ENCODE measurements at places on chromosomes 3 and 15.

DNA sequence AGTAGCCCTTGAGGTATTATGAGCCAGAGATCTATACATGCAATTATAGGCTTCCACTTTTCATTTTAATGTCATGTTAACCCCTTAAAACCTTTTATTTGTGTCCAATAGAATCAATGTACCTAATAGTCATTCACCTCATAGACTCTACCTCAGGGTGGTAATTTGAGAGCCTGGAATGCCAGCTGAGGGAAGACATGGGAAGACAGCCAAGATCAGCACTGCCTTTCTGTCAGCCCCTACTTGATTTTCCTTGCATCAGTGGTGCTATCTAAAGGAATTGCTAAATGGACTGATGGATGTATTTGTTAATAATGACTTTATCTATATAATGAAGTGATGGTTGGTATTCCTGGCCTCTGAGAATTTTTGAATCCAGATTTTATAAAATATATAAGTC lies 113.3 kb upstream of the GBE1 start:
- no peak for DNase-seq

DNA sequence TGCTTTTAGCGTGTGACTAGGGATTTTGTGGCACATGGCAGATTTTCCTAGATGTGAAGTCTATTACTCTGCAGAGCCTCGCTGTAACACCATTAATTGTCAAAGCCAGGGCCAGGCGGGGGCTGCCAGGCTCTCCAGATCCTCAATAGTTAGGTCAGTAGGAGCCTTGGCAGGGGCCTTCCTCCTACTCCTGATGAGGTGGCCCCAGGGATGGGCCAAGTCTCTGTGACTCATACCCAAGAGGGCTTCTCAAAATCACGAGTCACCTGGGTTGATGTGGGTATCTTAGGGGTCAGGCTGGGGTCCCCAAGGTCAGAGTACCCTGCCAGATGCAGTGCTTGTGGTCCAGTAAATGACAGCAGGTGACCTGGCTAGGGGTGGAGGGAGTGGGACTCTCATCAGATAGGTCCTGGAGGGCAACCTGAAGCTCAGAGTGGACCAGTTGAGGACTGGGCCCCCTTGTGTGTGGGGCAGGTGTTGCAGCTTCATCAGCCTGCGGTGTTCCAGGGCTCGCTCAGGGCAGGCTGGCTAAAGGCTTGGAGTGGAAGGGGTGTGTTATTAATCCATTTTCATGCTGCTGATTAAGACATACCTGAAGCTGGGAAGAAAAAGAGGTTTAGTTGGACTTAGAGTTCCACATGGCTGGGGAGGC lies 88.5 kb upstream of the MYZAP start:
- no peak for DNase-seq

DNA sequence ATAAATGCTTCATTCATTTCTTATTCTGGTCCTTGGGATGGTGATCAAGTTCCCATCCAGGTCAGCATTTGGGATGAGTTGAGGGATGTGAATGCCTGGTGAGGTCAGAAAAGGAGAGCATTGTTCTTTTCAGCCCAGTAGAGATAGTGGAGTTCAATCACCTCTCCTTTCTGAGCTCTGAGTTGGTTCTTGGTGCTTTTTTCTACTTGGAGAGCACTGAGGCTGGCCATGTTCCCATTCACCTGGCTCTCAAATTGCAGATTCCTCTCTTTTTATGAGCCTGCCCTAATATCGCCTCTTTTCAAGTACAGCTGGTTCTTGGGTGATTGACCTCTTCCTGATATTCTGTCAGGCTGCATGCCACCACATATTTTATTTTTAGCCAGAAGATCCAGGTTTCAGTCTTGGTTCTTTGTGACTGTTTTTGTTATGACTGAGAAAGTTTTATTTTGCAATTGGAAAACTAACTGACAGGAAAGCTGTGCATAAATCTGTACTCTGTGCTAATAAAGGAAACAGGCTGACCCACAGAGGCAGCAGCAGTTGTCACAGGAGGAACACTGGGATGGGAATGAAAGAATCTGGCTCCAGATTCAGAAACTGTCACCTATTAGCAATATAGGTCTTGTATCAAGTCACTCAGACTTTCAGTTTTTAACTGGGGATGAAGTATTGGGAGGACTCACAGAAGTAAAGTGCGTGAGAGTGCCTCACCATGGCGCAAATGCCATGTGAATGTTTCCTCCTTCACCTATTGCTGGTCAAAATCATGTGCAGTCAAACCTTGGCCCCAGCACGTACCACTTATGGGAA lies 10.7 kb downstream of the AQP9 start:
- DNase-seq: no peak

DNA sequence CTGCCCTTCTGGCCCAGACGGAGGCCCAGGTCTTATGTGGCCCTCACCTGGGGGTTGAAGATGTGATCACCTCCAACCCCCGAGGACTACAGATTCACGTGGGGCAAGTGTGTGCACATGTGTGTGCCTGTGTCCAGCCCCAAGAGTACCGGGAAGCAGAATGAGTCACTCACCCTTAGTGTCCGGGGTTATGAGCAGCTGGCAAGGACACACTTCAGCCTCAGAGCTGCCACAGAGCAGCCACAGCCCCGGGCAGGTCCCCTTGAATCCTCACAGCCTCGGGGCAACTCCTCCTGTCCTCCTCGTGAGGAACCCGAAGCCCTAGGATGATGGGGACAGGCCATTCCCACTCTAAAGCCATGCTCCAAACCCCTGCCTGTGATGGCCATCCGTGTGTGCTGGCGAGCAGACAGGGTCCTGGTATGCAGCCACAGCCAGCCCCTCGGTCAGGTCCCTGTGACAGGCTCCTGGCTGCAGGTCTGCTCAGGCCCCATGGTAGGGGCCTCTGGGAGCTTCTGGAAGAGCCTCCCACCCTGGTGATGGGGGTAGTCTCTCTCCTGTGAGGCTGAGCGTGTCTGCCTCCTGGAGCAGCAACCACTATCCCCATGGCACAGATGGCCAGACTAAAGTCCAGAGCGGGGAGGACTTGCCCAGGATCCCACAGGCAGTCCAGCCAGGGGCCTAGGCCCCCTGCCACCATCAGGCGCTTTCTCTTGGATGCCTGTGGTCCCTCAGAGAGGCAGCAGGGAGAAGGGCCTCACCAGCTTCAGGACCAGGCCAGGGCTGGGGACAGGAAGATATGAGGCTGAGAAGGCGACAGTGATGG lies 852 bp downstream of the STAB1 start:
- DNase-seq: no peak

- DNase-seq: no peak
Observed at GRCh38 chr3:45548681-45549075, 45.9 kb upstream of the LIMD1 start.

GRCh38 chr3:72999951-73000350 lies 3.3 kb downstream of the PPP4R2 start:
- no peak for DNase-seq

DNA sequence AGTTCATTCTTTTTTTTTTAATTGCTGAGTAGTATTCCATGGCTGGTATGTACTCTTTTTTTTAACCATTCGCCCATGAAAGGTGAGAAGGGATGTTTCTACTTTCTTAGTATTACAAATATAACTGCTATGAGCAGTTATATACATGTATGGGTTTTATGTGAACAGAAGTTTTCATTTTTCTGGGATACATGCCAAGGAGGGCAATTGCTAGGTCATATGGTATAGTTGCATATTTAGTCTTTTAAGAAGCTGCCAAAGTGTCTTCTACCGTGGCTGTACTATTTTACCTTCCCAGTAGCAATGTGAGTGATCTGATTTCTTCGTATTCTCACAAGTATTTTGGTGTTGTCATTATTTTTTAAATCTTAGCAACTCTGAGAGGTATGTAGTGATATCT lies 11.2 kb upstream of the KLHL40 start:
- no peak for DNase-seq

DNA sequence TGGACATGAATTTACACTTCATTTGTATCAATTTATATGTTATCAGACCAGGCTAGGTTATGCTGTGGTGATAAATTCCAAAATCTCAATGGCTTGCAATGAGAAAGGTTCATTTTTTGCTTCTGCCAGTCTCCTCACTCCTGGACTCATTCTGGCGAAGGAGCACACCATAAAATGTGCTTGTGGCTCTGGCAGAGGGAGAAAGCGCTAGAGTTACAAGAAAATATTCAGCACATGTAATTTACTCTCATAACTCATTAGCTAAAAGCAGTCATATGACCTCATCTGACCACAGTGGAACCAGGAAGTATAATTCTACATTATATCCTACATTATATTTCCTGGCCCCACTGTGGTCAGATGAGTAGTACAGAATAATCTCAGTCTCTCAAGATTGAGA lies 193.8 kb downstream of the BCHE start:
- no peak for DNase-seq

GRCh38 chr15:69402816-69403215 lies 11.3 kb upstream of the KIF23 start:
- DNase-seq: no peak

DNA sequence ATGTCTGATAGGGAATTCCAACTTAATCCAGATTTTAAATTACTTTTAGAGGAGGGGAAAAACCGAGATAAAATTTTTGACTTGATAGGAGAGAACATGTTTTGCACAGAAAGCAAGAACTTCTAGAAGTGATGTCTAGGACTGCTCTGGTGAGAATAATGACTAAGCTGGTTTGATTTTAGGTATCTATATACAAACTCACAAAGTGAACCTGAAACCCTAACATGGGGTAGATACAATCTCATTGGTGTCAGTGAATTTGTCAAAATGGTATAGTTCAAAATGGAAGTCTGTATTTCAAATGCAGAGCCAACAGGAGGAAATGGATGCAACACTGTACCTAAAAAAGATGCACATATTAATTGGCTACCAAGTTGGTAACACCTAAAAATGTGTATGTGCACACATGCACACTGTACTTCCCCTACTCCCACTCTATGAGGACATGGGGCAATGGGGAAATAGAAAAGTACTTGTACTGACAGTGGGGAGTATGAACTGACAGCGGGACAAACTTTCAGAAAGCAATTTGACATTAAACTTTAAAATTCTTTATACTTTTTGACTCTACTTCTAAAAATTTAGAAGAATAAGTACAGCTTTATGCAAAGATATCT lies 53.0 kb downstream of the NR1I2 start:
- DNase-seq: no peak

DNA sequence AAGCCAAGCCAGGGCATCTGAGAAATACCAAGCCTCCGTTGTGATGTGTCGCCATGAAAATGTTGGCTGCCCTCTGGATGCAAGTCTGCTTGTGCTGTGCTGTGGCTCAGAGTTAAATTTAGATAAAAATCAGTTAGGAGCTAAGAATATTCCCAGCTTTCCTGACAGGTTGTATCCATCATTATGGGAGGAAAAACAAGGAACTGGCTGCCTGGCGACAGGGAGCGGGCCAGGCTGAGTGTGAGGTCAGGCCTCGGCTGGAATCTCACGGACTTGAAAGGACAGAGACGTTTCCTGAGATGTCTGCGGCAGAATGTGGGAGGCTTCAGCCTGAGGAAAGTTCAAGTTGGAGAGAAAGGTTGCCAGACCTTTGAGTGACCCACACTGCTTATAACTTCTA lies 213.8 kb downstream of the THSD4 start:
- DNase-seq: no peak

- no peak for DNase-seq
Observed at GRCh38 chr3:157467200-157467599, 30.6 kb downstream of the PTX3 start.

DNA sequence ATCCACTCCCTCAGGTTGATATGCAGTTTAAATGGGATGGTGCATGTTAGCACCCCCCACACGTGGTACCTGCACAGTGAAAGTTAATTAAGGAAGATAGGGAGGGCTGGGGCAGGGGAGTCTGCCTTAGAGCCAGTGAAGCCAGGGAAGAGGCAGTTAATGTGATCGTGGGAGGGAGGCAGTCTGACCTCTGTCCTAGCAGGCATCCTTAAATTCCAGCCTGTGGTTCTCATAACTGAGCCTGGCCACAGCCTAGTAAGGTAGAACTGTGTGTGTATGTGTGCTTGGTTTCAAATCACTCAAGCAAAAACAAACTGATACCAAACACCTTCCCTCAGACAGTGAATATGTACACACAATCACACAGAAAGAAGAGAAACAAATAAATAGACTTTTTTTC lies 319.1 kb upstream of the TLE3 start:
- no peak for DNase-seq

DNA sequence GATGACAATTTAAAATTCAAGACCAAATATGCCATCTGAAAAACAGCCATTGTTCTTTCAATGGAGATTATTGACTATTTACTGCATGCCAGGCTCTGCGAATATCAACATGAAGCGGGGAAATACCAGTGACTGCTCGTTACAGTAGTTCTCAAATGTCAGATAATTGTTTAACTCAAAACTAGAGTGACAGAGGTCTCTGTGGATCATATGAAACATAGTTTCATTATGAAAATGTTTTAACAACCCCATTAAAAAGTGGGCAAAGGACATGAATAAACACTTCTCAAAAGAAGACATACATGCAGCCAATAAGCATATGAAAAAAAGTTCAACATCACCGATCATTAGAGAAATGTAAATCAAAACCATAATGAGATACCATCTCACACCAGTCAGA lies 50.0 kb upstream of the GPR149 start:
- no peak for DNase-seq

DNA sequence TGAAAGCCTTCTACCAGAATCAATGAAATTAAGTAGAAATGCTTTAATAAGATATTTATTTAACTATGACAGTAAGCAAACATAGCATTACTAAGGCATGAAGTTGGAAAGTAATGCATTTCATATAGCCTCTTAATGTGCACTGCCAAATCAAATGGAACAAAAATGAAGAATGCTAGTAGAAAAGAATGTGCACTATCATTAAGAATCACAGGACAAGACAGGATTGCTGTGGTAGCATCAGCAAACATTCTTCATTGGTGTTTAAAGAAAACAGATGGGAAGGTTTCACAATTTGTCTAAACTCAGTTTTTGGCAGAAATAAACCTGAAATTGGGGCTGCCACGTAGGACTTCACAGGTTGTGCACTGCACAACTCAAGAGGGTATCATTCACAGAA lies 168.9 kb downstream of the CNTN3 start:
- no peak for DNase-seq

DNA sequence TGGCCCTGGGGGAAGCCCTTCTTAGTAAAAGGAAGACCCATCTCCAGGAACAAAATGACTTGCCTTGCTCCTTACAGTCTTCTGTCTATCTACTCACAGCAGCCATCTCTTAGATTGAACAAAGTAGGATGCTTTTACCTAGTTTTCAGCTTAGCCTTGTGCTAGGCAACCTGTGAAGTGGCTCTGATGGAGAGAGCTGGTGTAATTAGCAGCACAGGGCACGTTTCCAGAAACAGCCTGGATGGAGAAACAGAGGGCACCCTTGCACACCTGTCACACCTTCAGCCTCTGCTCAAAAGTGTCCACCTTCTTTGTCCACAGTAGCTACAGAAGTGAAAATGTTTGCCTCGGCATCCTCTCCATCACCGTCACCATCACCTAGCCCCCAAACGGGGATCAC lies 292.9 kb downstream of the RORA start:
- DNase-seq: no peak

DNA sequence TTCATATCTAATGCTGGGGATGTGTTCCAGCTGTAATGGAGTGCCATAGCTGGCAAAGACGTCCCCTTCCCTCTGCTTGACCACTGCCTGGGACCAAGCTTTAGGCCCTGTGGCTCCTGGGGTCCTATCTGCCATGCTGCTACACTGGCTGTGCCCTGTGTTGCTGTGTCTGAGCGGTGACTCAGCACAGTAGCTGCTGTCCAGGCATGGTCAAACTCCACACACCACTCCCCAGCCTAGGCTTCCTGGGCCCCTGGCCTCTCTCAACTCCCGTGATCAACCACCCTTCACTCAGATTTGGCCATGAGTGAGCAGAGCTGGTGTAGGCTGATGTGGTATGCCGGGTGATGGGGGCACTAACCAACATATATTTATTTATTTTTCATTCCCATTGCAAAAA lies 27.0 kb downstream of the EPHB1 start:
- DNase-seq: no peak

- DNase-seq: no peak
Observed at GRCh38 chr15:87752250-87752951, 504.1 kb downstream of the NTRK3 start.
